ENCODE measurements at places on chromosomes 5 and 9. TPM values are rescaled to one million over a fixed set of nuclear protein-coding genes. Genes with fewer than 3 reads are reported as not detected.

GRCh38 chr9:5510989-5511388 lies 658 bp downstream of the PDCD1LG2 start:
- no peaks in the 10 kb centered on the region for H3K27me3 ChIP-seq
- no peak for DNase-seq
- no peaks in the 10 kb centered on the region for H3K36me3 ChIP-seq
- H3K4me1 ChIP-seq = no peaks in the 10 kb centered on the region

The LCN12 gene
- total RNA-seq = 6.3 TPM

- no peak overlapping the region for H3K27ac ChIP-seq
- no peak for DNase-seq
- no peak overlapping the region for H3K4me3 ChIP-seq
- H3K36me3 ChIP-seq = no peaks in the 10 kb centered on the region
Observed at GRCh38 chr5:34553581-34553980, 102.5 kb upstream of the RAI14 start.

- DNase-seq = no peak
- H3K27me3 ChIP-seq = no peaks in the 10 kb centered on the region
- H3K4me1 ChIP-seq = no peaks in the 10 kb centered on the region
- no peak overlapping the region for H3K4me3 ChIP-seq
- no peaks in the 10 kb centered on the region for H3K36me3 ChIP-seq
Observed at GRCh38 chr5:93100428-93100827, 480.6 kb downstream of the NR2F1-AS1 start.

- H3K4me1 ChIP-seq = no peaks in the 10 kb centered on the region
- no peak overlapping the region for H3K4me3 ChIP-seq
- H3K27ac ChIP-seq = no peak overlapping the region
- H3K36me3 ChIP-seq = no peaks in the 10 kb centered on the region
- DNase-seq = no peak
Observed at GRCh38 chr5:38347040-38347763, 88.8 kb downstream of the EGFLAM start.

The PLCXD3 gene
- 2.1 TPM for total RNA-seq

Data from lung (tissue), 17 donors.